Activated CD8-positive, alpha-beta T cell treated with anti-CD3 and anti-CD28 coated beads for 36 hours (primary cell): ENCODE measurements at places on chromosomes 5 and 9. TPM values are rescaled to one million over a fixed set of nuclear protein-coding genes. Genes with fewer than 3 reads are reported as not detected.

INSL4 gene
- total RNA-seq, result not detected

MAMDC4 gene
- 19.1 TPM for total RNA-seq

LCN15 gene
- not detected for total RNA-seq

ASPN gene
- not detected for total RNA-seq

TMEM252 gene
- total RNA-seq, result not detected

TXNDC8 gene
- not detected for total RNA-seq

PCA3 gene
- not detected for total RNA-seq

MYOZ3 gene
- total RNA-seq, result 0.20 TPM

ENG gene
- 14.2 TPM for total RNA-seq

CD14 gene
- total RNA-seq, result 0.41 TPM

NCS1 gene
- total RNA-seq, result 21.2 TPM

MXD3 gene
- total RNA-seq, result 25.1 TPM

HNRNPH1 gene
- 709 TPM for total RNA-seq

NUTM2F gene
- not detected for total RNA-seq

IL4 gene
- total RNA-seq, result 1.4 TPM

CACNA1B gene
- total RNA-seq, result not detected

KIF2A gene
- total RNA-seq, result 257 TPM

ADAMTS12 gene
- not detected for total RNA-seq

CAVIN4 gene
- total RNA-seq, result 0.11 TPM

PSAT1 gene
- total RNA-seq, result 174 TPM

IL33 gene
- total RNA-seq, result not detected

RABGAP1 gene
- 19.8 TPM for total RNA-seq

CDH9 gene
- total RNA-seq, result not detected

SLC36A2 gene
- total RNA-seq, result not detected

GRIA1 gene
- total RNA-seq, result not detected

RALGPS1 gene
- total RNA-seq, result 1.9 TPM

MGAT4B gene
- total RNA-seq, result 62.8 TPM

VCAN gene
- total RNA-seq, result not detected

SHOC1 gene
- not detected for total RNA-seq

PCDHGB1 gene
- total RNA-seq, result not detected

PRLR gene
- not detected for total RNA-seq

FRMD3 gene
- total RNA-seq, result 1.1 TPM

TRPM6 gene
- total RNA-seq, result not detected

PCDHGA5 gene
- not detected for total RNA-seq

PCDHB3 gene
- not detected for total RNA-seq

ACTBL2 gene
- not detected for total RNA-seq

FYB1 gene
- 83.0 TPM for total RNA-seq

SOHLH1 gene
- total RNA-seq, result not detected

LHX3 gene
- not detected for total RNA-seq

SHB gene
- 3.2 TPM for total RNA-seq

PHYHD1 gene
- total RNA-seq, result 0.61 TPM

ITK gene
- total RNA-seq, result 236 TPM
